CD4-positive, alpha-beta T cell treated with Interleukin-6 for 4 hours (primary cell): ENCODE measurements at places on chromosomes 3 and 15.

GRCh38 chr3:129598484-129598883 lies 8.0 kb downstream of the PLXND1 start:
- no peak for DNase-seq

- no peak for DNase-seq
Measured at GRCh38 chr3:174431717-174432116, 427.4 kb upstream of the NAALADL2 start.

DNA sequence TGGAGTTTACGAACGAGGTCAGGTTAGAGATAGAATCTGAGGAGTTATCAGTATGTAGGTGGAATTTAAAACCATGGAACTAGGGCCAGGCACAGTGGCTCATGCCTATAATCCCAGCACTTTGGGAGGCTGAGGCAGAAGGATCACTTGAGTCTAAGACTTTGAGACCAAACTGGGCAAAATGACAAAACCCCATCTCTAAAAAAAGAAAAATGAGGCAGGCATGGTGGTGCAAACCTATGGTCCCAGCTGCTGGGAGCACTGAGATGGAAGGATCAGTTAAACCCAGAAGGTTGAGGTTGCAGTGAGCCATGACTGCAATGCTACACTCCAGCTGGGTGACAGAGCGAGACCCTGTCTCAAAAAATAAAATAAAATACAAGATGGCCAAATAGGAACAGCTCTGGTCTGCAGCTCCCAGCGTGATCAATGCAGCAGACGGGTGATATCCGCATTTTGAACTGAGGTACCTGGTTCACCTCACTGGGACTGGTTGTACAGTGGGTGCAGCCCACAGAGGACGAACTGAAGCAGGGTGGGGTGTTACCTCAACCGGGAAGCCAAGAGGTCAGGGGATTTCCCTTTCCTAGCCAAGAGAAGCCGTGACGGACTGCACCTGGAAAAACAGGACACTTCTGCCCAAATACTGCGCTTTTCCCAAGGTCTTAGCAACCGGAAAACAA lies 33.3 kb downstream of the ZMAT3 start:
- no peak for DNase-seq

- no peak for DNase-seq
Measured at GRCh38 chr3:4744405-4745234, 234.6 kb upstream of the BHLHE40 start.

- DNase-seq = no peak
Measured at GRCh38 chr3:52779011-52779836, 1.8 kb downstream of the ITIH1 start.

DNA sequence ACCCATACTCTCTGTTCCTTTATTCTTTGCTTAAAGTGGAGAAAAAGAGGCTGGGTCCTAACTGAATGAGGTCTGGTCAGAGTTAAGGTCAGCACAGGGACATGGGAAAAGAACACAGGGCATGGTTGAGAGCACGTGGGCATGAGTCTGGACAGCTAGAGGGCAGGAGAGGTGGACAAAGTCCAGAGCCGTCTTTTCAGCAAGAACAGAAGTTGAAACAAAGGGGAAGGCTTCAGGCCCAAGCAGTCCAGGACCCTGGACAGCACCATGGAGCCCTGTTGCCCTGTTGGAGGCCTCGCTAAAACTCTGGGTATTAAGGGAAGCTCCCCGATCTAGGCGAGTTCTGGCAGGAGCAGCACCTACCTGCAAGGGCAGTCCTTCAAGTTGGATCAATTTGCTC lies 50.7 kb downstream of the XYLB start:
- no peak for DNase-seq

GRCh38 chr15:29135702-29136646 lies 133.6 kb downstream of the NSMCE3 start:
- DNase-seq = no peak
